ENCODE measurements at places on chromosomes 6 and 20. TPM values are rescaled to one million over a fixed set of nuclear protein-coding genes. Genes with fewer than 3 reads are reported as not detected.

GRCh38 chr6:18509871-18510643, 122.9 kb downstream of the RNF144B start:
- no peak for DNase-seq

DNA sequence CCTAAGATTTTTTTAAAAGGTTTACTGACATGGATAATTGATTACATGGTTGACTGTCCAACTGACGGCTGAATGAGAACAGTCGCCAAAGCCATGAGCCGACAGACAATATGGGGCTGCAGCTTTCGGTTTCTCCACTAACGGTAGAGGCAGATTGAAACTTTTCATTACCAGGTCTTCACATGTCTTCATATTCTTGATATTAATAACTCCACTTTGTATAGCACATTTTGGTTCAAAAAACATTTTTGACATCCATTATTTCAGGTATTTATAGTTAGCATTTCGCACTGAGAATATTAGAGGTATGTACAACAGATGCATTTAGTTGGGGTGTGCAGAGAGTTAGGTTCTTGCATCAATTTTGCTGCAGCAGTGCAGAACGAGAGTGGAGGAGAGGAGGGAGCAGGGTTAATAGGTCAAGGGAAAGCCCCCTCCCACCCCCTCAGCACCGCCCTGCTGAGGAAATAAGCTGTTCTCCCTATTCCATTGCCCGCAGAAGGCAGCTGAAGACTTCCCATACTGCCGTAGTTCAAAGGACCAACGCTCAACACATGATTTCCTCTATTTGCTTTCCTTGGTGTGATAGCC, 73.6 kb upstream of the ADTRP start:
- DNase-seq: no peak

DNA sequence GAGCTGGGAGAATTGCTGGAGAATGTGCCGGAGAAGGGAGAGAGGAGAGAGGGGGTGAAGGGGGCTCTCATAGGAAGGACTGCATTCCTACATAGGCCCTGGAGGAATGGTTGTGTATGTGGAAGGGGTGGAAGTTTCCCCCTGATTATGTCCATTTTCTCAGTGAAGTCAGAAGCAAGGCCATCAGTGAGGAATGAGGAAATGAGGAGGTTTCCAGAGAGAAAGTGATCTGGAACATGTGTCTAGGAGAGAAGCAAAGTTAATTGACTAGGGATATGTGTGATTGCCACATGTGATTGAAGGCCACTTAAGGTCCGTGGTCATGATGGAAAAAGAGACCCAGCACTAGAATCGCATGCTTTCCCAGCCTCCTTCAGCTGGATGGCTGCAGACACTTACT, 42.3 kb downstream of the TBPL1 start:
- no peak for DNase-seq

- DNase-seq: no peak
Measured at GRCh38 chr20:14865169-14865568, 527.8 kb upstream of the FLRT3 start.

DNA sequence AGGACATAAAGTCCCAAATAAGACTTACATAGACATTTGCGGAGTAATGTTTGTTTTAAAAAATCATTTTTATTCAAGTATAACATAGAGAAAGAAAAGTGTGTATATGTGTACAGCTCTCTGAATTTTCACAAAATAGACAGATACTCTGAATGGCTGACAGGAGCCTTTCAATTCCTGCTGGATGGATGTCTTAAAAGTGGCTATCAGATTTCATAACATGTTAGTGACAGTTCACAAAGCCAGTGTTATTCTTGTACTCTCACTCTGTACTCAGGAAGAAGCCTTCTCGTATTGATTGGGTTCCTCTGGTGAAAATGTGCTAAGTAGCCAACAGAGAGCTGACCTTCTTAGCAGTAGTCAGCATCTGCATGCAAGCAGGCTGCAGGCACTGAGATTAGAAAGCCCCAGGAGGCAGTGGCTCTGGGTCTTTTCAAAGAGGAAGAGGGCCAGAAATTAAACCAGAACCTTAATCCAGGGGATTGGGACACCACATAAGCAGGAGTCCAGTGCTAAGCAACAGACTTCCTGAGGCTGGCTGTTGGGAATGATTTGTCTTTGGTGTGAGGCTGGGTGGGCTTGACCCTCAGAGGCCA, 19.7 kb downstream of the SLC17A4 start:
- DNase-seq: no peak

DNA sequence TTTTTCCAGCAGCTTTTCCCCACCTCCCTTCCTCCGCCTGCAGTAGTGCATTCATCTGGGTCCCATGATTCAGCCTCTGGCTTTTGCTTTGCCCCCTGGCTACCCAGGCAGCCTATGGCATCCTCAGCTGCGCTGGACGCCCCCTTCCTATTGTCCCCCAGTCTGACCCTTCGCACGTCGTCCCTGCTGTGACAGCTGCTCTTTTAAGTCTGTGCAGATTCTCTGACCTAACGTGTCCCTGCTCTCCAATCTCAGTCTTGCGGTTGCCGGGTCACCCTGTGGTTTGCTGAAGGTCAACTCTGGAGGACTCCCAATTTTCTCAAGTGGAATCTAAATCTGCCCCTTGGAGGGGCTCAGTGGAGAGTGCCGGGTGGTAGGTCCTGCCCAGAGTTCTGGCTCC, 294.3 kb downstream of the CDC5L start:
- no peak for DNase-seq

GRCh38 chr6:89350281-89350966, 2.1 kb downstream of the UBE2J1 start:
- DNase-seq: no peak

Gene SLC32A1
- total RNA-seq: not detected

GRCh38 chr6:95805699-95806098, 210.1 kb upstream of the FUT9 start:
- DNase-seq: no peak

Gene MCCD1
- not detected for total RNA-seq

- DNase-seq: no peak
Measured at GRCh38 chr20:60055740-60056139, 97.5 kb downstream of the CDH26 start.

DNA sequence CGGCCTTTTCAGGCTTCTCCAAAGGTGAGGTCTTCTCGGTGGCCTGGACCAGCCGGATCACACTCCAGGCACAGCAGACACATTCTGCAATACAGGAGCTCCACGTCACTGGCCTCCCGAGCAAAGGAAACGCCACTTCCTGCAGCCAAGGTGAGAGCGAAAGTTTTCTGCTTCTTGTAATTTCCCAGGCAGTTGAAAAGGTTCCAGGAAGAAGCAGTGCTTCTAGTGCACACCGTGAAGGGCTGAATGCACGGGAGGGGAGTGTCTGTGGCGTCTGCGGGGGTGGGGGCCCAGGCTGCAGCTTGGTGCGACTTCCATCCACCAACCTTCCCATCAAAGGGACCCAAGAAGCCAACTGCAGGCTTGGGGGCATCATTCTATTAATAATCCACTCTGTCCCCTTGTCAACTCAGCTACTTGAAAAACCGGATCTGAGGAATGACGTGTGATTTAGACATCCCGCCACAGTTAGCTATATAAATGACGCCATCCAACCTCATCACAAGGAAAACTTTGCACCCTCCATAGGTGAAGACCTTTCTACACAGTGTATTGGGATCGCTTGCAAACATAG, 61.1 kb downstream of the NFATC2 start:
- no peak for DNase-seq

Data from pancreas (tissue), 10 donors.